Stomach (tissue), 19 donors: ENCODE measurements at places on chromosomes 16 and 17. TPM values are rescaled to one million over a fixed set of nuclear protein-coding genes. Genes with fewer than 3 reads are reported as not detected.
A peak's percentile ranks its signal among the peaks of the same experiment; 100 is the strongest.

GRCh38 chr17:75590314-75590761, 2.7 kb downstream of the MYO15B start:
- DNase-seq = no peak
- H3K4me1 ChIP-seq = peaks cover 40% of the 10 kb centered on the region
- H3K36me3 ChIP-seq = peaks cover 4% of the 10 kb centered on the region
- no peak overlapping the region for H3K27ac ChIP-seq
- H3K27me3 ChIP-seq = no peaks in the 10 kb centered on the region

EFCAB13 gene
- total RNA-seq = 0.29 TPM

- H3K4me1 ChIP-seq = peaks cover 69% of the 10 kb centered on the region
- H3K27me3 ChIP-seq = no peaks in the 10 kb centered on the region
- peak; percentile 68 for DNase-seq
- H3K27ac ChIP-seq = peak overlapping the region; percentile 100
Measured at GRCh38 chr16:27315333-27316037, 1.7 kb downstream of the IL4R start.

DNA sequence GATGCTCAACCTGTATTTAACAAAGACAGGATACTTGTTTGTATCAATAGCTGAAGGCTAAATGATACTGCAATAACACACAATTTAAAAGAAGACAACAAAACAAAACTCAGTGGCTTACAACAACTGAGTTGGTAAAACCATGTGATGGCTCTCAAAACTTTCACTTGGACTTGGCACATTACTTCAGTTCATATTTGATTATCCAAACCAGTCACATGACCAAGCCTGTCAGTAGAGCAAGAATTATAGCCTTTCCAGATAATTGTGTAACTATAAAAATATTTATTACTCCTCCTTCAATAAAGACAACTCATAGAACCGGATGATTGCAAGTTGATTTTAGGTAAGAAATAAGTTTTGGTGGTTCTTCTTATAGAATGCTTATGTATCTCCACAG, 56.8 kb downstream of the NQO1 start:
- peaks cover 35% of the 10 kb centered on the region for H3K4me1 ChIP-seq
- DNase-seq = no peak
- no peak overlapping the region for H3K4me3 ChIP-seq
- H3K36me3 ChIP-seq = peaks cover 44% of the 10 kb centered on the region
- no peaks in the 10 kb centered on the region for H3K27me3 ChIP-seq

- DNase-seq = no peak
- H3K36me3 ChIP-seq = peaks cover 65% of the 10 kb centered on the region
- no peak overlapping the region for H3K4me3 ChIP-seq
- no peak overlapping the region for H3K27ac ChIP-seq
- no peaks in the 10 kb centered on the region for H3K27me3 ChIP-seq
Measured at GRCh38 chr17:4815043-4815675, 8.2 kb downstream of the PLD2 start.

DNA sequence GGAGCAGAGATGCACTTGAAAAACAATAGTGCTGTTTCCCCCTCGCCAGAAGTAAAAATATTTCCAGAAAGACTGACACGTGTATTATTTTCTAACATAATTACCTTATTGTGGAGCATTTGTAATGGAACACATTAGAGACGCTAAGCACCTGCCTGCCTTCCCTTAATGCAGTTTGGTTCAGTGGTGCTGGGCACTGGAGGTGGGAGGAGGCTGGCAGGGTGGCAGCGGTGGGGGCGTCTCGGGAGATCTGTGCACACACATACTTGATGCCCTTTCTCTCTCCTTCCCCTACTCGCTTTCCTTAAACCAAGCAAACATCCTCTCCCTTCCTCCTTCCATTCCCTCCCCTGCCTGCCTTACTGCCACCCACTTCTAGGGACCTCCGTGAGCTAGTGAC, 156.6 kb upstream of the SDK2 start:
- peaks cover 45% of the 10 kb centered on the region for H3K27me3 ChIP-seq
- peaks cover 26% of the 10 kb centered on the region for H3K4me1 ChIP-seq
- H3K36me3 ChIP-seq = no peaks in the 10 kb centered on the region
- DNase-seq = no peak
- H3K4me3 ChIP-seq = no peak overlapping the region
